ENCODE measurements at places on chromosomes 7 and 10.

- peak; percentile 80 for DNase-seq
These were observed 162.0 kb upstream of the MGMT start for GRCh38 chr10:129305046-129305445.

GRCh38 chr7:41774966-41775365 lies 72.1 kb upstream of the INHBA start:
- no peak for DNase-seq

- DNase-seq: no peak
These were observed 653.1 kb upstream of the C7orf33 start for GRCh38 chr7:147937428-147937827.

GRCh38 chr7:57328963-57329362 lies 121.0 kb upstream of the ZNF716 start:
- DNase-seq: no peak

DNA sequence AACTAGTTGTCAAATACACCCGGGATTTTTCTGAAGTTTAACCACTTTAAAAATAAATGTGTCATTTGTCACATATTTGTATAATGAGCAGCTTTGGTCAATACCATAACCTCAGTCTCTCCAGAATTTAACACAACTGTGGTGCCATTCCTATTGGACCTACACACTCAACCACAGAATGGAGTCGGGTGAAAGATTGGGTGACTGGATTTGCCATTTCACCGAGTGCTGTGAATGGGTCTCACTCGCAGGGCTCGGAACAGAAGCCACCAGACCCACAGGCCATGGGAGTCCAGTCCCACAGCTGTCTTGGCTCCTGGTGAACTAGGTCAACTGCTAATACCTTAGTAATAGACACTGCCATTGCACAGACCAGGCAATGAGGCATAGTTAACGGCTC lies 298.4 kb downstream of the CCDC3 start:
- no peak for DNase-seq

DNA sequence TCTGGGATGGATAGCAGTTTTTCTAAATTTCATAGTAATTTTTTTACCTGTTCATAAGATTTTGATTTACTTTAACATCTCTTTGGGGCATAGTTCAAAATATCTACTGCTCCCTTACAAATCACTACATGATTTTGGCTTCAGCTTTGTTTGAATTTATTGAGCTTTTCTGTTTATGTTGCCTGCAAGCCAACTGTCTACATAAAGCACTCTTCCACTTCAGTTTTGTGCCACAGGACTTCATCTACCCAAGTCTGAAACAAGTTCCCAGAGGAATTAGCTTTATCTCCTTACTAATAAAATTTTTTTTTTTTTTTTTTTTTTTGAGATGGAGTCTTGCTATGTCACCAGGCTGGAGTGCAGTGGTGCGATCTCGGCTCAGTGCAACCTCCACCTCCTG lies 45.4 kb upstream of the KMT2E start:
- no peak for DNase-seq

GRCh38 chr7:29381206-29382094 lies 182.2 kb upstream of the PRR15 start:
- DNase-seq: no peak

GRCh38 chr10:12961416-12962205 lies 39.9 kb downstream of the CCDC3 start:
- no peak for DNase-seq

GRCh38 chr7:155761162-155761561 lies 51.1 kb downstream of the SHH start:
- DNase-seq: no peak

DNA sequence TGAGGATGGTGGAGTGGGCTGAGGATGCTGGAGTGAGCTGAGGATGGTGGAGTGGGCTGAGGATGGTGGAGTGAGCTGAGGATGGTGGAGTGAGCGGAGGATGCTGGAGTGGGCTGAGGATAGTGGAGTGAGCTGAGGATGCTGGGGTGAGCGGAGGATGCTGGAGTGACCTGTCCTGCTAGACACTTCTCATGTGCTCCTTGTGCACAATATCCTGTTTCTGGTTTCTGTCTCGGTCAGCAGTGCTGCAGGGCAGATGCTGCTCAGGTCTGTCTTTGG lies 29.2 kb downstream of the ANXA8 start:
- no peak for DNase-seq

DNA sequence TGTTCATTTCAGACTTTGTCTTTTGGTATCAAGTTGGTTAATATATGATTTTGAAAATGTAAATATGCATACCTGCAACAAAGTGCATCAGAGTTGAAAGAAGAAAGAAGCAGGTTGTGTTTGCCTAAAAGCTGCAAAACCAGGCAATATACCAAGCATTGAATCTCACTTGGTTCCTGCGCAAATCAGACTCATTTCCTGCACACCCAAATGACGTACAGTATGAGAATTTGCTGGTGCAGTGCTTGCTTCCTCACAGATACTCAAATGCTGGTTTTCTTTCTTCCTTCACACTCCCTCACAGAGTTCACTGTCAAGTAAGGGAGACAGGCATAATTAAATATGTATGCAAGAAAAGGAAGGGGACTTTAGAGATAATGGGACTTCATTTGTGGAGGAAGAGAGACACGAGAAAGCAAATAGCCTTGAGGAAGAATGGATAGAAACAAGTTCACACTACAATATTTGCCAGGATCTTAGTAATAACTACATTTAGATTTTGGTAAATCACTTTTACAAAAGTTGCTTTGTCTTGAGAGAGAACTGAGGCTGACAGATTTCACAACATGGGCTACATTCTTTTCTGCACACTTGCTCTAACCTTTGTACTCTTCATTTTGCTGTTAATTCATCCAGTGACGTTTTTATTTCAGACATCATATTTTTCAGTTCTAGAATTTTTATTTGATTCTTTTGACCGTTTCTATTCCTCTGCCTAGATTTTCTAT lies 56.9 kb upstream of the AOAH start:
- DNase-seq: no peak

- peak; percentile 9 for DNase-seq
These were observed 3.2 kb downstream of the ZNF316 start for GRCh38 chr7:6640246-6640721.

DNA sequence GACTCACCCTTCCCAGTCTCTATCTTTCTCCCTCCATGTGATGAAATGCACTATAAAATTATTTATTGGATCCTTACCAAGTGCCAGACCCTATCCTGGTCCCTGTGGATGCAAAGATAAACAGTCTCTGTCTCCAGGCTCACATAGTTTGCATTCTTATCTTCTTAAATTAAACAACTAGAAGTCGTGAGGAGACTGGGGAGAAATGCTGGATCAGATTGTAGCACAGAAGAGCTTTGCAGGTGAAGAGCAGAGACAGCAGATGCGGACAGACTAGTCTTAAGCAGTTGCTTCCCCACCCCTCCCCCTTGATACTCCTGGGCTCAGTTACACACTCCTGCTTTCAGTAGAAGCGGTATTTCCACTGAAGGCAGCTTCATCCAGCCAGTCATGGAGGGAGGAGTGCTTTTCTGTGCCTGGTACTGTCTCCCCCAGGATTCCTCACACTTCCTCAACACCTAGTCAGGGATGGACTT lies 20.8 kb upstream of the CDK1 start:
- no peak for DNase-seq

GRCh38 chr7:1675036-1675671 lies 5.1 kb downstream of the ELFN1 start:
- DNase-seq: no peak

DNA sequence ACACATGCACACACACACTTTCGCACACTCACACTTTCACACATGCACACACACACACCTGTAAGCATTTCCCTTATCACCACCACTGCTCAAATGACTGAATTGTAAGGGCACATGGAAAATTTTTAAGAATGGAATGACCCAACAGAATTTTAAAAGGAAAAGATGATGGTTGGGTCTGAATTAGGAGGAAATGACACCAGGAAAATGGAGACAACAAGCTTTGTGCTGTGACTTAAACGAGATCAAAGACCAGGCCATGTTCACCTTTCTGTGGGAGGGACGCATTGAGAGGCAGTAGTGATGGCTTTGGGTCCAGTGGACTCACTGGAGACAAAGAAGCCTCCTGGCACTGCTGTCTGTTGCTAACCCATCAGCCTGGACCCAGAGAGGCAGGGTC lies 16.7 kb upstream of the C10orf71 start:
- DNase-seq: no peak

DNA sequence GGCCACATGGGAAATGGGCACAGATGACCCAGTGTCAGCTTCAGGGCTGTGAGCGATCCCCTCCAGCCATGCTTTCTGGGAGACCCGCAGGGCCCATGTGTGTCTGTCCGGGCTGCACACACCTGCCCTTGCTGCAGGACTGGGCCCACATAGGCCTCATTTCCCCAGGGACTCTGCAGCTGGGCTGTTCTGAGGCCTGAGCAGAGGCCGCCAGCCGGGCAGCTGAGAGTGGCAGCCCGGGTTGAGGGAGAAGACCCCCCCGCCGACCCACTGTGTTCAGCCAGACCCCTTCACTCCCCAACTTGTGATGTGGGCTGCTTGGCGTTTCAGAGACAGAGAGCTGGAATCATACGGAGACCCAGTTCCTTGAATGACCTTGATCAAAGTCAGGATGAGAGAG lies 50.1 kb upstream of the DPYSL4 start:
- no peak for DNase-seq

DNA sequence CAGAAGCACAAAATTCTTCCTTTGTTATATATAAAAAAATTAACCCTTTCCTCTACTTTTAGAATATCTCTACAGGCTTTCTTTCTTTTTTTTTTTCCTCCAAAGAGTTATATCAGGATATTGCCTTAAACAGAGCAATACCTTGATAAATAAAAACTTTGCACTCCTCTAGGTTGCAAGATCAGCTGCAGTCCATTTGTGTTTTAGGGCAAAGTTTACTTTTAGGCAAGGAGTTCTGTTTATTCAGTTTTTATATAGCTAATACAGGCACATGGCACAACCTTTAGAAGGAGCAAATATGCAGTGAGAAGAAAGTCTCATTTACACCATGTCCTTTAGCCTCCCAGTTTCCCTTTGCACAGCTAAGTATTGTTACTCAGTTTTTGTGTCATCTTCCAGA lies 10.3 kb downstream of the LRMDA start:
- DNase-seq: no peak

DNA sequence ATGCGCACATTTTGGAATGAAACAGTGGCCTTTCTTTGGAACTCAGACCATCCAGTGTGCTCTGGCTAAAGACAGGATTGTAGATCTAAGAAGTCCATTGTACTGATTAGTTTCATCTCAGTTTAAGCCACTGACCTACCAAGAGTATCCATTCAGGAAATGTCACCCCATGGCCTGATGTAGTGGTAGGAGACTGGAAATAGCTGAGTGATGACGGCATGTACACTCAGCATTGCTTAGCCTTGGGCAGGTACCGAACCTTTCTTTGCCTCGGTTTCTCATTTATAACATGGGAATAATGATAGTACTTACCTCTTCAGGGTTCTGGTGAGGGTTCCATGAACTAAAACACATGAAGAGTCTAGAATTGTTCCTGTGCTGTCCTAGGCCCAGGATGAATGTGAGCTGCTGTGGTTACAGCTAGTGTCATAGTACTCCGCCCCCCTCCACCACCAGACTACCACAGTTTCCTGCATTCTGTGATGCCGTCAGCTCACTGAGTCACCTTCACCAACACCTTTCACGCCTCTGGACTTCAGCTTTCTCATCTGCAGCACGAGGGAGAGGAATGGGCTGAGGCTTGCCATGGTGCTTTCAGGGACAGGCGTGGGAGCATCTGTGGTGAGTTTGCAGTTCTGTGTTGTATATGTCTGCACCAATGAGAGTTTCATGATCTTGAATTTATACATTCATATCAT lies 484.0 kb upstream of the GALNT17 start:
- DNase-seq: no peak

DNA sequence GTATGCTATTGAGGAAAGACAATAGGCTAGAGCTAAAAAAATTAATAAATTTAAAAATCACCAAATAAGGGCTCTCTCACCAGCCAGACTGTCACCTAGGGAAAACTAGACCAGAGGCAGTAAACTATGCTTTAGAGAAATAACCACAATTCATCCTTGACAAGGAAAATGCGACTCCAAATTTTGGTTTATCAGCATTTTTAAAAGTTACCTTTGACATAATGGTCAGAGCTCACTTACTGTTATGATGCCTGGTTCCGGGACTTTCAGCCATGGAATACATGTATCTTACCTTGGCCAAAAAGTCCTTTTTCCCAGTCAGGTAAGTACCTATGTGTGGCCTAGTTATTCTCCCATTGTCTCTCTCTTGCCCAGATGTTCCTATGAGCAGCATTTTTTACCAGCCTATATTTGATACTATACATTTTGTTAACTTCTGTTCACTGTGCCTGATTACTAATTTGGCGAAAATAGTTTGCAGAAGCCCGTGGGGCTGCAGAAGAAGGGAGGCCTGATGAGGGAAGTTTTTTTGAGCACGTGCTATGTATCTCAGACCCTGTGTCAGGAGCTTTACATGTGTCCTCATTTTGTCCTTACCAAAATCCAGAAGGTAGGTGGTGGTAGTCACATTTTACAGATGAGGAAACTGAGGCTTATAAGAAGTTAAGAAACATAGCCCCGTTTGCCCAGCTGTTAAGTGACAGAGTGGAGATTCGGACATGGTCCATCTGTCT lies 149.7 kb downstream of the CELF2 start:
- no peak for DNase-seq

DNA sequence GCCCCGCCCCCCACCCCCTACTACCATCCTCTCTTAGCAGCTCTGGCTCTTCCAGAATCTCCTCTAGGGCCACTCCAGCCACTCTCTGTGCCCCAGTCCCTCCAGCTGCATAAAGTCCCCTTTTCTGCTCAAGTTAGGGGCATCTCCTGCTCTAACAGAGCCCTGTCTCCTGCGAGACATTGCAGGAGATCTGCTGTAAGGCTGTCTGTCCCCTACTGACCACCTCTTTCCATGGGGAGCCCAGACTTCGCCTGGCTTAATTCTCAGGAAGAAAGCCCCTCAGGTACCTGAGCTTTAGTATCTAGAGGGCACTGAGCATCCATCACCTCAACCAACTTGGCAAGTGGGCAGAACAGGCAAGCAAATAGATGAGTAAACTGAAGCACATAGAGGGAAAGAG lies 200.7 kb upstream of the ZMIZ1 start:
- no peak for DNase-seq

GRCh38 chr10:79189181-79189580 lies 120.4 kb downstream of the ZMIZ1 start:
- DNase-seq: no peak

- DNase-seq: no peak
These were observed 61.5 kb downstream of the NKX6-2 start for GRCh38 chr10:132724446-132724845.

DNA sequence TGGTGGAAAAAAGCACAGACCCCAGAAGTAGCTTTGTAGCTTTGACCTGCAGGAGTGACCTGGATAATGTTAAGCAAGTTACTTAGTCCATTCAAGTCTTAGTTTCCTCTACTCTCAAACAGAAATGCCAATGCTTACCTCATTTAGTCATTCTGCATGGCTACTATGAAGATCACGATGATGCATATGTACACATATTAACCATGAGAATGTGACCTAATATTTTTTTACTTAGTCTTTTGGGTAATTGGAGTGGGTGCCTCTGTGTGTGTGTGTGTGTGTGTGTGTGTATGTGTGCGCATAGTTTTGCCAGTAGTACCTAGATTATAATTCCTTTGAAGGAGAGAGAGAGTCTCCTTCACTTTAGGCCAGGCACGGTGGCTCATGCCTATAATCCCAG lies 95.8 kb downstream of the NRP1 start:
- DNase-seq: no peak

All from kidney capillary endothelial cell (primary cell).